ENCODE measurements at places on chromosomes 1 and 21. TPM values are rescaled to one million over a fixed set of nuclear protein-coding genes. Genes with fewer than 3 reads are reported as not detected.

- DNase-seq = no peak
- no peaks in the 10 kb centered on the region for H3K36me3 ChIP-seq
- H3K27me3 ChIP-seq = no peaks in the 10 kb centered on the region
- no peaks in the 10 kb centered on the region for H3K4me1 ChIP-seq
These were observed 26.7 kb downstream of the PODN start for GRCh38 chr1:53088616-53089300.

Gene LMX1A
- total RNA-seq = not detected

Gene KCNJ9
- not detected for total RNA-seq

- DNase-seq = peak; percentile 25
- peaks cover 8% of the 10 kb centered on the region for H3K27me3 ChIP-seq
- no peak overlapping the region for H3K27ac ChIP-seq
- H3K36me3 ChIP-seq = no peaks in the 10 kb centered on the region
These were observed 61.2 kb upstream of the MCOLN3 start for GRCh38 chr1:85109475-85109874.

DNA sequence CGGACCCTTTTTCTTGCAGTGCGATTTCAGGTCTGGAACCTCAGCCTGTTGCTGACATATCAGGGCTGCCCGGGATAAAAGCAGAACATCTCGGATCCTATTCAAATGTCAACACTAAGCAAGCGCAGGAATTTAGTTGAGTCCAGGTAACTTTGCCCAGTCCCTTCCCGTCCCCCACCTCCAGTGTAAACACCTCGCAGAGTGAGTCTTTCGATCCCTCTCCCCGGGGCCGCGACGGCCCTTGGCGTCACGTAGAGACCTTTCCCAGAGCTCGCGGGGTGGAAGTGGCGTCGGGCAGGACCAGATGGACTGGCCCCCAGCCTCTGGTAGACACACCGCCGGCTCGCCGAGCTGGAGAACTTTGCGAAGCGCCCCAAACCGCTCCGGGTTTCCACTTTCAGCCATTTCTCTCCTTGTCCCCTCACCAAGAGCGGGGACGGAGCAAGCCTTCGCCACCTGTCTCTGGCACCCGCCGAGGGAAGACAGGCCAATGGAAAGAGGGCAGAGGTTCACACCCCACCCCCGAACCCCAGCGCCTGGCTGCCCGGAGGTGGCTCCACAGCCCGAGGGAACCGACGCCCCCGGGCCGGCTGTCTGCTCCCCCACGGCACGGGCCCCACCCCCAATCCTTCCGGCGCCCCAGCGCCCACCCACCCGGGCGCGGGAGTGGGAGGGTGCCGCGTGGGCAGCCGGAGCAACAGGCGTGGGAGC is 570 bp downstream of the KCND3 start:
- peaks cover 7% of the 10 kb centered on the region for H3K4me1 ChIP-seq
- H3K27me3 ChIP-seq = peaks cover 78% of the 10 kb centered on the region
- no peak for DNase-seq
- H3K36me3 ChIP-seq = no peaks in the 10 kb centered on the region
- no peak overlapping the region for H3K27ac ChIP-seq

GRCh38 chr1:19484798-19485361 is 459 bp downstream of the CAPZB start:
- DNase-seq = no peak
- H3K27me3 ChIP-seq = no peaks in the 10 kb centered on the region
- peak overlapping the region; percentile 96 for H3K4me3 ChIP-seq

DNA sequence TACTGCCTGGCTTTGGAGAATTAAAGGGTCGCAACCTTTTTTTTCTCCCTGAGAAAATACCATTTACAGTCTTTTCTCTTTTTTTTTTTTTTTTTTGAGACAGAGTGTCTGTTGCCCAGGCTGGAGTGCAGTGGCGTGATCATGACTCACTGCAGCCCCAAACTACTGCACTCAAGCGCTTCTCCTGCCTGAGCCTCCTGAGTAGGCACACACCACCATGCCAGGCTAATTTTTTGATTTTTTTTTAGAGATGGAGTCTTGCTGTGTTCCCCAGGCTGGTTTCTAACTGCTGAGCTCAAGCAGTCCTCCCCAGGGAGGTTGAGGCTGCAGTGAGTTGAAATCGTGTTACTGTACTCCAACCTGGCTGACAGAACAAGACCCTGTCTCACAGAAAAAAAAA is 24.6 kb downstream of the UBE4B start:
- no peak overlapping the region for H3K4me3 ChIP-seq
- no peak for DNase-seq
- H3K27me3 ChIP-seq = no peaks in the 10 kb centered on the region
- H3K36me3 ChIP-seq = no peaks in the 10 kb centered on the region
- peaks cover 10% of the 10 kb centered on the region for H3K4me1 ChIP-seq

Gene HOOK1
- 17.6 TPM for total RNA-seq

GRCh38 chr1:87174724-87175245 is 153.9 kb upstream of the LMO4 start:
- H3K27me3 ChIP-seq = peaks cover 19% of the 10 kb centered on the region
- no peaks in the 10 kb centered on the region for H3K4me1 ChIP-seq
- H3K4me3 ChIP-seq = no peak overlapping the region
- no peak for DNase-seq
- no peak overlapping the region for H3K27ac ChIP-seq

DNA sequence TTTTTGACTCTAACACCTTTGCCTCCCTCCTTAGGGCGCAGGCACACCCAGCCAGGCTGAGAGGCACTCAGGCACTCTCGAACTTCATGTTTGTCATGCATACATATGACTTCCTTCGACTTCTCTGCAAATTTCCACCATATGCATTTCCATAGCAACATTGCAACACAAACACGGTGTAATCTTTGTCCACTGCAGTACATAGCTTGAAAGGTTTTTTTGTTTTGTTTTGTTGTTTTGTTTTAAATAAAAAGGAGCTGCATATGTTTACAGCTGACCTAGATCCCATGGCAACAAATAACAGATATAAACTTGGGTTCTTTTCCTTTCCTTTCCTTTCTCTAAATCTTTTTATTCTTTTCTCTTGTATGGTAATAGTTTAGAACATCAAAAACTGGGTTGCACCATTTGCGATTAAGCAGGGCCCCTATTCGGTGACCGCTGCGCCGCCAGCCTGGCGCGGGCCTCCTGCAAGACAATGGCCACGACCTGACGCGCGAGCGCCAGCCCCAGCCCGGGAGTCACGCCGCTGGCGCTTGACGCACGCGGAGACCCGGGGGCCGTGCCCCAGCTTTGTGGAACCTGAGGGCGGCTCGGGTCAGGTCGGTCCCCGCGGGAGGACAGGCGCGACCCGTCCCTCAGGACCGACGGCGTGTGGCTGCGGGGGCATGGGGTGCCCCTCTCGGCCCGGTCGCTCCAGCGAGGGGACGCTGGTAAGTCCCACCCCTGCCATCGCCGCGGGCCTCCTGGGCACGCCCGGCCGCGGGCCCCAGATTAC is 35.2 kb downstream of the CCN1 start:
- peaks cover 4% of the 10 kb centered on the region for H3K36me3 ChIP-seq
- no peak for DNase-seq
- H3K27ac ChIP-seq = no peak overlapping the region
- no peak overlapping the region for H3K4me3 ChIP-seq

DNA sequence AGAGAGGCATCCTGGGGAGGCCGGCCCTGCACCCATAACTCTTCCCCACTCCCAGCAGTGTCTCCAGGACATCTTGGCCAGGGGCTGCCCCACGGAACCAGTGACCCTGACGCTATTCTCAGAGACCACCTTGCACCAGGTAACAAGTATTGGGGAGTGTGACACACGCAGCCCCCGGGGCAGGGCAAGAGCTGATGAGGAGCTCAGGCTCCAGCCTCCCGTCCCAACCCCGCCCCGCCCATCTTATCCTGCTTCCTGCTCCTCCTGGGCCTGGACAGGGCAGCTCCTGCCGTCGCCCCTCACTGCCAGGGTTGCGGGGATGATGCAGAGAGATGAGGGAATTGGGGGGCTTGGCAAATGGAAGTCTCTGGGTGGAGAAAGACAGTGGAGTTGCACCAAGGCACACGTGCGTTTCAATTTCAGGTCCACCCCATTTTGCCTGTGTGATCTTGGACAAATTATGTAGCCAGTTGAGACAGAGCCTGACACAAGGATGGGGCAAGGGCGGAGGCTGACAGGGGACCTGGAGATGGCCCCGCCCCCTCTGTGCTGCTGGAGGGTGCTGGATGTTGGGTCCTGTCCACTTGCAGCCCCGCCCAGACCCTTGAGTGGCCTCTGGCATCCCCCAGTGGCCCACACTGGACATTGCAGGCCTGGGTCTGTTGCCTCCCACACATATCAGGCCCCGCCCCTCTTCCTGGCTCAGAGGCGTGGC is 10.7 kb downstream of the CLCNKA start:
- H3K27ac ChIP-seq = no peak overlapping the region
- H3K36me3 ChIP-seq = no peaks in the 10 kb centered on the region
- H3K27me3 ChIP-seq = peaks cover 13% of the 10 kb centered on the region
- DNase-seq = peak; percentile 80
- no peak overlapping the region for H3K4me3 ChIP-seq

DNA sequence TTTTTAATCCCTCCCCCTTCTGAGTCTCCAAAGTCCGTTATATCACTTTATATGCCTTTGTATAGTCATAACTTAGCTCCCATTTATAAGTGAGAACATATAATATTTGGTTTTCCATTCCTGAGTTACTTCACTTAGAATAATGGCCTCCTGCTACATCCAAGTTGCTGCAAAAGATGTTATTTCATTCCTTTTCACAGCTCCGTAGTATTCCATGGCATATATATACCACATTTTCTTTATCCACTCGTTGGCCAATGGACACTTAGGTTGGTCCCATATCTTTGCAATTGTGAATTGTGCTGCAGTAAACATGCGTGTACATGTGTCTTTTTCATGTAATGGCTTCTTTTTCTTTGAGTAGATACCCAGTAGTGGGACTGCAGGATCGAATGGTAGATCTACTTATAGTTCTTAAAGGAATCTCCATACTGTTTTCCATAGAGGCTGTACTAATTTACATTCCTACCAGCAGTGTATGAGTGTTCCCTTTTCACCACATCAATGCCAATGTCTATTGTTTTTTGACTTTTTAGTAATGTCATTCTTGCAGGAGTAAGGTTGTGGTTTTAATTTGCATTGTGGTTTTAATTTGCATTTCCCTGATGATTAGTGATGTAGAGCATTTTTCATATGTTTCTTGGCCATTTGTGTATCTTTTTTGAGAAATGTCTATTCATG is 12.3 kb downstream of the MAN1C1 start:
- peaks cover 5% of the 10 kb centered on the region for H3K36me3 ChIP-seq
- no peaks in the 10 kb centered on the region for H3K27me3 ChIP-seq
- H3K4me3 ChIP-seq = peak overlapping the region; percentile 8
- DNase-seq = no peak
- peak overlapping the region; percentile 5 for H3K27ac ChIP-seq

- no peak overlapping the region for H3K4me3 ChIP-seq
- no peaks in the 10 kb centered on the region for H3K4me1 ChIP-seq
- H3K27me3 ChIP-seq = no peaks in the 10 kb centered on the region
- DNase-seq = no peak
- no peak overlapping the region for H3K27ac ChIP-seq
- H3K36me3 ChIP-seq = no peaks in the 10 kb centered on the region
These were observed 105.5 kb downstream of the TNNI3K start for GRCh38 chr1:74340656-74341055.

- H3K4me1 ChIP-seq = peaks cover 30% of the 10 kb centered on the region
- DNase-seq = no peak
- no peaks in the 10 kb centered on the region for H3K36me3 ChIP-seq
- H3K27ac ChIP-seq = peak overlapping the region; percentile 78
These were observed 497.4 kb downstream of the DISC1 start for GRCh38 chr1:232123775-232124659.

DNA sequence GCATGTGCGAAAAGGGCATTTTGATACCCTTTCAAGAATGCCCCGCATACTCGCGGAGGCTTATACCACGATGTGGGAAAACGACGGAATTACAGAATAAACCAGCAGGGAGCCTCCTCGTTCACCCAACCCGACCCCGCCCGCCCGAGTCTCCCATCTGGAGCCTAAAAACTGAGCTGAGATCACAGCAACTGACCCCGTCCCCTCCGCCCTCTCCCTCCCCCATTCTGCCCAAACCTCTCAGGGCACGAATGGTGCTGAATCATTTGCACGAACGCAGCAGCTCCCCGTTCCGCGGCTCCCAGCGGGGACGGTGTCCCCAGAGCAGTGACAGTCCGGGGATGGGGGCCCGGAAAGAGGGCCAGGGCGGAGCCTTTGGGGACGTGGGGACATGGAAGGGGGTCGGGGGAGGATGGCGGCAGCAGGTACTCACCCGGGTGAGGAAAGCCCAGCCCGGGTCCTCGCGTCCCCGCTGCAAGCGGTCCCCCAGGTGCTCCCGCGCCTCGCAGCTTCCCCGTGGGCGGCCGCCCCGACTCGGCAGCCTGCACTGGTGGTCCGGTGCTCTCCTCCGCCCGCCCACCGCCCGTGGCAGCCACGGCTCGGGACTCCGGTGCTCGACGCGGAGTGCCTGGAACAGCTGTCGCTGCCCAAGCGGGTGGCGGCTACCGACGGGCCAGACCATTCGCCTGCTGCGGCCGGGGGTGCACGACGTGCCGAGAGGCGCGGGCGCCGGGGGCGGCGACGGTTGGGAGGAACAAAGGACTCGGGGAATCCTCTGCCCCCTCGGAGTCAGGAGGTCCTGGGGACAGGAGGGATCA is at the start of gene TTLL7:
TSS of gene TTLL7 (minus strand) at position 635 of the 818 bp plus-strand sequence. CDS start 46,921 bp downstream, outside the sequence.
- peaks cover 13% of the 10 kb centered on the region for H3K4me1 ChIP-seq
- peak within 1 kb of the TSS; percentile 68 for H3K27ac ChIP-seq
- H3K36me3 ChIP-seq = peaks cover 3% of the 10 kb centered on the region
- DNase-seq = peak; percentile 87

DNA sequence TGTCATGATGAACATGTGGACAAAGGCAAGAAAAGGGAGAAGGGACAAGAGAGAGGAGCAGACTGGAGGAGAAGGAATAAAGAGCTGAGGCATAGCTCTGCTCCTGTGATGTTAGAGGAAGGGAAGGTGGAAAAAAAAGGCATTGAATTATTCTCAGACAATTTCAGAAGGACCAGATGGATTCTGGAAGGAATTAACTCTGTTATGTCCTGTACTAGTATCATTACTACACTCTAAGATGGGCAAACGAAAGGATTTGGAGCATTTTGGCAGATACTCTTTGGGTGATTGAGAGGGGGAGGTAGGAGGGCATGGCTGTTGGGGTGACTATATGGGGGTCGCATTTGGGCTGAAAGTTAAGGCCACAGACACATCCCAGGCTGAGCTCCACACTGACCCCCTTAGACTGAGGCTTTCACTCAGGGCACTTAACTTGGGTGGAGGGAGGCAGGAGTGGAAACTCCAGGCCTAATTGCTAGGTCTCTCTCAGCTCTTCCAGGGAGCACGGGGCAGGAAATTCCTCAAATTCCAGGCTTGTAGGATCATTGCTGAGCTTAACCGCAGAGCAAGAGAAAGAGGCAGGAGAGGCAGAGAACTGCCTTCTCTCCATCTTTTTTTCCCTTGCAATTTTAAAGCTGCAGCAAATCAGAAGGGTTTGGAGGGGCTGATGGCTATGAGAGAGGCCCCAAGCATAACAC is 25.9 kb downstream of the KIRREL1 start:
- no peak overlapping the region for H3K27ac ChIP-seq
- H3K27me3 ChIP-seq = no peaks in the 10 kb centered on the region
- no peaks in the 10 kb centered on the region for H3K36me3 ChIP-seq
- H3K4me1 ChIP-seq = no peaks in the 10 kb centered on the region

Gene PRAMEF20
- not detected for total RNA-seq

Gene FMO3
- total RNA-seq = not detected

Gene PLXNA2
- 0.72 TPM for total RNA-seq
